DMS79 treated with DMSO at 0.1 percent for 48 hours (cell line): ENCODE measurements at places on chromosomes 4 and X.

DNA sequence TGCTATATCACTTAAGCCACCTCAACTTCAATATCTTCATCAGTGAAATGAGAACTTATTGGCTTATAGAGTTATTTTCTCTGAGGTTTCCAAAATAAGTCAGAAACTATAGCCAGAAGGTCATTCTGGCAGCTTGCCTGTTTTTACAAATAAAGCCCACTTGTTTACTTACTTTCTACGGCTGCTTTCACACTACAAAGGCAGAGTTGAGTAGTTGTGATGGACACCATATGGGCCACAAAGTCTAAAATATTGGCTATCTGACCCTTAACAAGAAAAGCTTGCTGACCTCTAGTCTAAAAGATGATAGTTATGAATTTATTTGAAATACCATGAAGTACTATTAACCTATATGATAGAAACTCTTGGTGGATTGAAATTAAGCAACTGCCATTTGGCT is 67.3 kb upstream of the ATOH1 start:
- DNase-seq = no peak

DNA sequence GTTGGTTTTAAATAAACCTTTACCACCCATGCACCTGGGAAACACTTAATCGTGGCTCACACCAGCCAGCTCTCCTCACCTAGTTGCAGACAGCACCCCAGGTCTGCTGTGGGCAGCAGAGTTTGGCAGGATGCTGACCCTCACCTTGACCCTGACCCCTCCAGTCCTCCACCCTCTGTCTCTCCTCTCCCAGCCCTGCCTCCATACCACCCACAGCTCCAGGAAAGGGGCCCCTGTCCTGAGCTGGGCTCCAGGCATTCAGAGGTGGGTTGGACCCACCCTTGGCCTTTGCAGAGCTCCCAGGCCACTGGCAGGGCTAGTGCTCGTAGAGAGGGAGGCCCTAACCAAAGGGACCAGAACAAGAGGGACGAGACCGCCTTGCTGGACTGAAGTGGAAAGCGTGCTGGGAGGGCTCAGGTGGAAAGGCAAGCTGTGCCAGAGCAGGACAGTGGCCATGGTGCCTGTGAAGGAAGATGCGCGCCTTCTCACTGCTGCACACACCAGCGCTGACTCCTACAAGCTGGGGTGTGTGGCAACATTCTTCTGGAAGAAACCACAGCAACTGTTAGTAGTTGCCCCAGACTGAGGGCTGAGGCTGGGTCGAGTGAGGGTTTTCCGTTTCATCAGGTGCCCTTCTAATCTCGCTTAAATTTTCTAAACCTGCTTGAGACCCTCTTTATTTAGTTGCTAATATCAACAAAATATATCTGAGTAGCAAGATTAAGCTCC is 10.7 kb upstream of the S100P start:
- DNase-seq = no peak

- DNase-seq = no peak
Observed at GRCh38 chr4:8756816-8757215, 114.8 kb downstream of the HMX1 start.

DNA sequence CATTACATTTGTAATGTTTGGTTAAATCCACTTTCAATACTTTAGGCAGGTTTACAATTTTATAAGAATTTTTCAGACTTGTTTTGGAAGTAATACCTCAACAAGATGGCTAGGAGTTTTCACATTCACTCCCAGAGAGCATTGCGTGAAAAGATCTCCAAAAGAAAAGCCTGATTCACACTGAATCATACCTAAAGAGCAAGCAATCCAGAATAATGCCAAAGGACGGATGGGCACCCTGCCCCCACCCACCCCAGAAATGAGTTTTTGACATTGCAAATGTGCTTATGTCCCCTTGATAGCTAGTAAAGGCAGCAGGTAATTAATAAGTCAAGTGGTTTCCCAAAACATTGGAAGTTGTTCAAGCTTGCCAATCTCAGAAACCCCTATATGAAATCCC is 557.7 kb upstream of the TENM3 start:
- DNase-seq = no peak

DNA sequence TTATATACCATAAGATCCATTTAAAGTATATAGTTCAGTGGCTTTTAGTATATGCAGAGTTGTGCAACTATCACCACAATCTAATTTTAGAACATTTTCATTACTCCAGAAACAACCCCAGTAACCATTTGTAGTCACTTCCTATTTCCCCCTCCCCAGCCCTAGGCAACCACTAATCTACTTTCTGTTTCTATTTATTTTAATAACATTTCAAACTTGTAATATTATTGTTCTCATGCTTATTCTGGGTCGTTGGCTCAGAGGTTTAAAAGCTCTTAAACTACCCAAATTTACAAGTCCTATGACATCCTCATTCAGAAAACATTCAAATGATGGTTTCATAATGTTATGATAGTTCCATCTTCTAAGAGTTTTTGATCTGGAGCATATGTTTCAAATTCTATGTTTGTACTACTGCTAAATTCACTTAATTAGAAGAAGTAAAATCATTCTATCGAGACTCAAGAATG is 18.4 kb downstream of the XIAP start:
- no peak for DNase-seq

GRCh38 chr4:14583752-14584151 is 418.5 kb upstream of the CPEB2 start:
- DNase-seq = no peak

- DNase-seq = no peak
Observed at GRCh38 chrX:124421898-124422655, 75.7 kb downstream of the SH2D1A start.

GRCh38 chr4:174210952-174211490 is 72.4 kb downstream of the FBXO8 start:
- DNase-seq = no peak

DNA sequence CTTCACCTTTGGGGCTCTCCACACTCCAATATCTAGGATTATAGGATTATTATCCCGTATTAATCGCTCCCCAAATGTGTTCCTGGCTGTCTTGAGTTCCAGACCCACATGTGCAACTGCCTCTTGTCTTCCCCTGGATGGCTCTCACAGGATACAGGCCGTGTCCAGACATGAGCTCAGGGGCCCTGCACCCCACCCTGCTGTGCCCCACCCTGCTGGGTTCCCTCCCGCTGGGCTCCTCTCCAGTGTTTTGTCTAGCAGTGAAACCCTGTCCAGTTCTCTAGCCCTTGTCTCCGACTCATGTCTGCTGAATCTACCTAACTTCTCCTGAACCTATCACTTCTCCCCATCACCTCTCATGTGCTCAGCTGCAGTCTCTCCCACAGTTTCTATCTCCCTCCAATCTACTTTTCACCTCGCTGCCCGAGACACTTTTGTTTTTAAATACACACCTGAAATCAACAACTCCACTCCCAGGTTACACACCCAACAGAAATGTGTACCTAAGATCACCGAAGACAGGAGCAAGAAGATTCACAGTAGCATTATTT is 2.0 kb downstream of the RNF212 start:
- DNase-seq = no peak

DNA sequence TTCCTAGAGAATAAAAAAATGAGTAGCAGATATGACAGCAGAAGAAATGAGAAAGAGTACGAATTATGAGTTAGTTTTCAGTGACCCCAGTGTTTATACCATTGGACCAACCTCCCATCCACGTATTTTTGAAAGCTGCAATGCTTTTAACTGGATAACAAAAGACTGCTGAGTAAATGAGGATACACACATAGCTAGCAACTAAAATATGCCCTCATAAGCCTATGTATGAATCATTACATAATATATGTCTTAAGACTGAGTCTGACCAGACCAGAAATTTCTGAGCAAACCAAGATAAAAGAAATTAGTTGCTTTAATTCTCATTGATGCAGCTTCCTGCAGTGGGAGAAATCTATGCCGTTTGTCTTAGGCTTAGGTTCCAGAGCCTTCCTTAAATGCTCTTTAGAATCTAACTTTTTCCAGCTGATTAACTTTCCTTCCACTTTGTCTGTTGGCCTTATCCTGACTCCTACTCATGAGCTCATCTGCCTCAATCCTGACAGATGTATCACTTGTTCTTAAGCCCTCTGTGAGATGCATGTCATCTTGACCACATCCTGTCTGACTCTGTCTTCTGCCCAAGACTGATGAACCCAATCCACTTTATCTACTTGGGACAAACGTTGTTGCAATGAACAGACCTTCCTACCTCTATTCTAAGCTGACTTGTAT is 301.4 kb upstream of the AADAT start:
- DNase-seq = no peak

DNA sequence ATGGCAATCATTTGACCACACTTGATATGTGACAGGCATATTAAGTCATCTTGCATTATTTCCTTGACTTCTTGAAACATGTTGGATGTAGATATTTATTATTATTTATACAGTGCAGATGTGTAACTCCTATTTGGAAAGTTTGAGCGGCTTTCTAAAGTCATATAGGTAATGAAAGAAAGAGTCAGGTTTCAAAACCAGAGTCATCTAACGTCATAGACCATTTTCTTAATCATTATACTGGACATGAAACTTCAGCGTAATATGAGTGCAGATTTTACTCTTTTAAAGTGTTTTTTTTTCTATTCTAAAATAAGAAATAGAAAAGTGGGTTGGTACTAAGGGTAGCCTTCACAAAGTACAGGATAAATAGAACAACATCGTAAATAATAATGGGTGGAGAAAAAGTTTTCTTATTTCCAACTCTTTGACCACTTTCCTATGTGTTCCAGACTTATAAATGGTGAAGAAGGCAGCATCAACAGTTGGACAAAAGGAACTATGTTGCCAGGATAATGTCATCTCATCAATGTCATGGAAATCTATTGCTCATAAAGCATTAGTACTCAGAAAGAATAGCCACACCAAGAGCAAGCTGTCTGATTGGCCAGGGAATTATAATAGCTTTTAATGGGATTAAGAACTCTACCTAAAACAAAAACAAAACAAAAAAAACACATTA is 108.0 kb upstream of the PCDH18 start:
- no peak for DNase-seq

DNA sequence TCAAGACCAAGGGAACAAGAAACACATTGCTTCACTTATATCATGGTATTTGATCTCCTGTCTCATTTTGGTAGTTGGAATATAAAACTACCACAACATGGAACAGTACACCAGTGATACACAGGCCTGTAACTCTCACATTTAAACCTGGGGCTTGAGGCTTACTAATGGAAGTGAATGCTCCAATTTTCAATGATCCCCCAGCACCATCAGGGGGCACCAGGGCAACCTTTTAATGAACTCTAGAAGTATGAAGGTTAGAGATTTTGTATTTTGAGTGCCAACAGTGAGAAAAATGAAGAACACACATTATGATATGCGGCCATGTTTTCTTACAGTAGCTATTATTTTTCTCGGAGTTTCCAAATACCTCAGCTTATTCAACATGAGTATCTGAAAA is 50.7 kb downstream of the C4orf33 start:
- DNase-seq = no peak

DNA sequence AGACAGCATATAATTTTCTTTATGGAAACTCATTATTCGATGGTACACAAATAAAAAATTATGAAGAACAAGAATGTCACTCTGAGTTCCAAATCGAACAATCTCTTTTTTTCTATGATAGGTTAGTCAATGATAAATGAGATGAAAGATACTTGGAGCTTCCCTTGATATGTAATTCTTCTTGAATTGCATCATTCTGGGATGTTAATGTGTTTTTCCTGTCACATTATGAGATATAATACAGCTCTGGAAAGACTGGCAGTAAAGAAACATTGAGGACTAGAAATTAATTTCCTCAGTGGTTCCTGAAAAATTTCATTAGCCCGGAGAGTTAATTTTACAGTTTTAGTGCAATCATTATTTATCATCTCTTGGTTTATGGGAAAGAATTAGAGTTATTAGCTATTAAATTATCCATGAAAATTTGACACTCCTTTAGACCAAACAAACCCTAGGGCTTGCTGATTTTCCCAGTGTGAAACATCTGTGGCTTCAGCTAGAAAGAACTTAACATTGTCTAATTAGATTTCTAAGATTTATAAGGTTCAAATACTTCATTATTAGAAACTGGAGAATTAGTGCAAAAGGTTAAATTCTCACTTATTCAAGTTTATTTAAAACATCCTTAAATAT is 1546.6 kb upstream of the TENM3 start:
- no peak for DNase-seq

DNA sequence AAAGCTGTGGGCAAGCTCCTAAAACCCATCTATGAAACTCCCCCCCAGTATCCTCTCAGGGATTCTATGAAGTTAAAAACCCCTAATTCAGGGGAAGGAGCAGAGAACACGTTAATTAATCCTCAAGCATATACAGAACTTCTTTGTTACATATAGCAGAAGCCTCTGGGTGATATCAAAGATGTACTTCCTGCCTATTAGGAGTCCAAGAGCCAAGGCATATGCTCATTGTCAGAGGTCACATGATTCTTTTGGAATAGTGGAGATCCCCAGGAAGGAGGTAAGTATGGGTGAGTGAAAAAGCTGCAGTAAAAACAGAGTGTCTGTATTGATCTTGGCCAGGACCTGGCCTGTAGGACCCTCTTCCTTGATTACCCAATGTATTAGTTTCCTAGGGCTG is 2.9 kb upstream of the SPARCL1 start:
- no peak for DNase-seq

DNA sequence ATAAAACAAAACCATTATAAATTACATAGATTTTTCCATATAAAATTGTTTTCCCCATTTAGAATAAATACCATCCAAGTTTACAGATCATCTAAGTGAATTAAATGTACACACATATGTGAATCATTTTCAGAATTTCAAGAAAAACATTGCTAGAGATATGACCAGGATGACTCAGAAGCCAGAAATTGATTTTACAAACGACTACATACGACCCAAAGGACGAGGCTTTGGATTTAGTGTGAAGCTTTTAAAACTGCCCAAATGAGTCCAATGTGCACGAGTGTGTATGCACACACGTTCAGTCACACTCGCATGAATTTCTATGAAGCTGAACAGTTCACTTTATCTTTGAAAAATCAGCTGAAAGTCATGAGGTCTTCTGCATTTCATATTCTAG is 37.9 kb downstream of the MFAP3L start:
- no peak for DNase-seq

GRCh38 chr4:7852568-7853185 is 87.0 kb downstream of the AFAP1 start:
- no peak for DNase-seq
